NAMALWA (cell line): ENCODE measurements at places on chromosomes 12 and 14.
A peak's percentile ranks its signal among the peaks of the same experiment; 100 is the strongest.

DNA sequence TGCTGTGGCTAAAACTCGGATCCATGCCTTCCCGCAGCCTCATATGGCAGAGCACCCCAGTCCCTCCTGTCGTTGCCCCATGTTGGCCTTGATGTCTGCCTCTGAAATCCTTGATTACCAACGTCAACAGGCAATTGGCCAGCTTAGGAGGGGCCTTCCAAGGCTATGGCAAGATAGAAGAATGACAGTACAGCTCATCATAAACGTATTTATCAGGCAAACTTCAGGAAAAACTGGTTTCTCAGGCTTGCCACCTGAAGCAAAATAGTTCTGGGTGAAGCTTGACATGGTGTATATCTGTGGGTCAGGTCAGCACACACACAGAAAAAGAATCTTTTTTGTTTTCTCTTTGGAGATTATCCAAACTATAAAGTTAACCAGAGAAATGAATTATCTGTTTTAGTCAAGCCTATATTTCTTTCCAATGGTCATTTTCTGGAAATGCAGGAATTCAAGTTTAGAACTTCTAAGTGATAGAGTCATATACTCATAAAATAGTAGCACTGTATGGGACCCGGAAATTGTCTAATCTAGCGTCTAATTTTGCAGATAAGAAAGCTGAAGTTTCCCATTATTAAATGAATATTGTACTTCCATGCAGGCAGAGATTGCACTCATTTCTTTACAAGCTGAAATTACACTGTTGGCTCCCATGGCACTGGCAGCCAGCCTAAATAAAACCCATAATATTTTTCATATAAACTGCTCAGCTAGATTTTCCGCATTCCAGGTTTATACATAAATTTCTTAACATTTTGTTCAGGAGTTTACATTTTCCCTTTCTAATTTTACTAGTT, 24.4 kb upstream of the DUSP16 start:
- DNase-seq, result no peak

DNA sequence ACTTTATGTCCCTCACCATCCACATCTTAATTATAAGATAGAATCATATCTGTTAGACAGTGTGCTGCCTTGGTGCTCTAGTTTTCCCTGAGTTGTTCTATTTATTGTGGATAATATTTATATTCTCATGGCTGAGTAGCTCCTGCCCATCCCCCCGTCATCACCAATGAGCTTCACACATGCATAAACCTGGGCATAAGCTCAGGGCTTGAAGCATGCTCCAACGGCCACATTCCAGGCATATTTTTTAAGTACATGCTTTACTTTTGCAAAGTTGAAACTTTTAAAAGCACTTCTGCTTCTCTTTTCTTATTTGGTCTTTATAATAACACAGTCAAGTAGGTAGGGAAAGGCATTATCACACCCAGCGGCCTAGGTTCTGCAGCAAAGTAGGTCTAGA, 3.4 kb upstream of the FBXO34 start:
- no peak for DNase-seq

DNA sequence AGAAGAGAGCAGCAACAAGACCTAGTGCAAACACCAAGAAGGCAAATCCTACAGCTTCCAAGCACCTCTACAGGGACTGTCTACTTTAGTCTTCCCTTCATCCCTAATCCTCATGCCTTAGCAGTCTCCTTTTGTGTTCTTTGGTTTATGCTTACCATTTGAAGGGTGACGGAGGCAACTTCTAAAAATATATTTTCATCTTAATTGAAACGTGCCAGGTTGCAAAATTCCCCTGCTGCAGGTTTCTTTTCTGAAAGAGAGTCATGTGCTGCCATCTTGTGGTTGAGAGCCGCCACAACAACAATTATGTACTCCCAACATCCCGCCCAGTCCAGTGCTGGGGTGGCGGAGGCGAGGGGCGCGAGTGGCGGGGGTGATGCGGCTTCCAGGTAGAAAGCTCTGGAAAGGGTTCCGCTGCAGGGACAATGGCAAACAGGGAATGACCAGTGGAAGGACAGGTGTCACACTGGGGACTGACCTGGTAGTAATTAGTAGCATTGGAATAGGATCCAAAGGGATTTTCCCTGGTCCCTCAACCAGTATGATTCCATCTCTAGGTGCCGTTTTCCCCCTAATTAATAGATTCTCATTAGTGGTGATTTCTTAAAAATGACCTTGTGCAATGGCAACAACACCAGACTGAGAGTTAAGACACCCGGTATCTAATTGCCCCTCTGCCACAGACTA, 80.3 kb upstream of the GNG2 start:
- peak; percentile 72 for DNase-seq

DNA sequence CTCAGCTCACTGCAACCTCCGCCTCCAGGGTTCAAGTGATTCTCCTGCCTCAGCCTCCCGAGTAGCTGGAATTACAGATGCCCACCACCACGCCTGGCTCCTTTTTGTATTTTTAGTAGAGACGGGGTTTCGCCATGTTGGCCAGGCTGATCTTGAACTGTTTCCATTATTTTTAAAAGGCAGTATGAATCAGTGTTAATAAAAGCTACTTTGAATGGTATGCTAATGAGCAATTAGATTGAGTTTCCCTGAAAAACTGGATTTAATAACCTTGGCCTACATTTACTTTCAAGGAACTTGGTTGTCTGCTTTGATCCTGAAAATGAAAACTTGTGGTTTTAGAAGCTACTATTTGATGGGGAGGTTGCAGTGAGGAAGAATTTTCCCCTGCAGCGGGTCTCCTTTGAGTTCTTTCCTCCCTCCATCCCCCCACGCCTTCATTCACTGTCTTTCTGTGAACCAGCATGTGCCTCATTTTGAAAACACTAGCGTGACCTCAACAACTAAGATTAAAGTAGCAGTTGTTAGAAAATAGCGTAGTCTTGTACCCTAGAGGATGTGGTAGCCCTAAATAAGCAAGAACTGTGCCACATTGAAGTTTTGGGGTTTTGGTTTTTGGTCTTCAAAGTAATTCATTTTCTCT, 17.8 kb upstream of the RPS6KA5 start:
- no peak for DNase-seq

DNA sequence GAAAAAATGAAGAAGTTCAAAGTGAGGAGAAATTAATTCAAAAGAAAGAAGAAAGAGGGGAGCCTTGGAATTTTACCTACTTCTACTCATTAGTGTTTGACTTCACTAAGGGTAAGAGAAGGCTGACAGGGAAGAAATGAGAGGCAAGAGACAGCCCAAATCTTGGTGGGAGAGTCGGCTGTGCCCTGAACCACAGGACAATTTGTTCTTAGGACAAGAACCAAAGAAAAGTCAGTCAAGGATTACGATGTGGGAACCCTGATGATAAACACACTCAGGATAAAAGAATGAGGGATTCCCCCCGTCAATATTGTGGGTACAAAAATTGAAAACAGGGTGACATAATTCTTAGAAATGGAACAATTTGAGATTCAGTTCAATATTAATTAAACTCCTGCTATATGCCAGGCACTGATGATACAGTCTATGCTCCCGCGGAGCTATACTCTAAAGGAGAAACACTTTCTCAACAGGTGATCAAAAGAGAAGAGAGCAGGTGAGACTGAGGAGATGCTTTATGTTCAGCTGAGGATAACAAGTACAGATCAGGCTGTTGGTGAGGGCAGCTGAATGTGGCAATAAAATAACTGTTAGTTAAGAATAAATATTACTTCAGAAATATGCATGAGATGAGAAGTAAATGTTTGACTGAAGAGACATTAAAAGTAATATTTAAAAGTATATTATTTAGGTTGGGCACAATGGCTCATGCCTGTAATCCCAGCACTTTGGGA, 175.4 kb downstream of the SLC25A21 start:
- no peak for DNase-seq

DNA sequence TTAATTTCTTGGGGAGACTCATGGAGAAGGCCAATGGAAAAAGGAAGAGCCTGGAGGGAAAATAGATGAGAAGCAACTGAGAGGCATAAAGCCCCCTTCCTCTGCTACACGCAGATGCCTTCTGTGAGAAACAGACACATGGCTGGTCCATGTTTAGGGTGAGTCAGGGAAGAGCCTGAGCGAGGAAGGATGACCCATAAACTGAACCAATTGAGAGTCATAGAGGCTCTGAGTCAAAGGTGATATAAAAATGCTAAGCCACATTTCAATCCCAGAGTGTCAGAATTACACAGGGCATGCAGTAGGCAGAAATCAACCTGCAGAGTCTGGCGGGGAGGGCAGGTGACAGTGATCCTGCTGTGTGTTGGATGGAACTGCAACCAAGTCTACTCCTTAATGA, 30.1 kb upstream of the NEDD1 start:
- DNase-seq, result no peak

GRCh38 chr12:131166717-131167116, 213.0 kb downstream of the ADGRD1 start:
- DNase-seq, result no peak

DNA sequence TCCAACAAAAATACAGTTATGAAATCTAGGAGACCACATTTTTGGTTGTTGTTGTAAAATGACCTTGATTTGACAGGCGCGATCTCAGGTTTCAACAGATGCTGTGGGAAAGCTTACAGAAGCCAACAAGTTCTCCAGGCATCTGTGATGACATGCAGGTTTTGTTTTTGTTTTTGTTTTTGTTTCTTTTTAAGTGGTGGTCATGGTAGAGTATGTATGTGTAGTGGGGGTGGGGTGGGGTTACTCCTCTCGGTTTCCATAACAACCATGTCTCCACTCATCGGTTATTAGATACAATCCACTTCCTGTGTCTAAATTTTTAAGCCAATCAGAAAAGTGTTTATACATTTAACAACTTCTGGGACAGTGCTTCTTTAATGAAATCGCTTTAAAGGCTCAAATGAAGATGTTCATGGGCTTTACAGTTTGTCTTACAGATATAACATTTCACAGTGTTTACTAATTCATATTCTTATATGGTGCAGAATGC, 199.9 kb upstream of the FOXN3 start:
- peak; percentile 13 for DNase-seq

DNA sequence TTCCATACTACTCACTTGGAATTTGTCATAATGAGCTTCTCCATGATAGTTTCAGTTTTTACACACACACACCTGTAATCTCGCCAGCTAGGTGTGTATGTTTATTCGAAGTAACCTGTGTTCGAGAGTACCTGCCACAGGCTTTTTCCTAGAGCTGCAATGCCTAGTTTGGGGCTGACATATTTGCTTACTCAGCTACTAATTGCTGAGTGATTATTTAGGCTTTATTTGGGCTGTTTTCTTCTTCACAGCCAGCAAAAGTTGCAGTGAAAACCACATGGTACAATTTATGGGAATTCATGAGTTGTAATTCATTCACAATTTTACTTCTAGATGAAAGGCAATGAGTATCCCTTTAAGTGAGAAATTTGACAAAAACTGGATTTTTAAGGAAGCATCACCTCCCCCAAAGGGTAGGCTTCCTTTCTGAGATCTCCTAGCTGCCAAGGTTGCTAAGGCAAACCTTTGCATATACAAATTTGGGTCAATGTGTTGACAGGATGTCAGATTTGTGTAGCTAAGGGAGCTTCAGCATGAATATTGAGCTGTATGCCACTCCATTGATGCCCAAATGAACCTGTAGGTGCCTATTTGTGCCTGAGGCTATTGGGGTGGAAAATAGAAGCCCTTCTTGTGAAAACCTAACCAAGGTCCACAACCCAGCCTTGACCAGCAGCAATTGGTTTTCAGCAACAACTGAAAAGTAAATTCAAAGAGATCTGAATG, 108.7 kb upstream of the OTX2 start:
- no peak for DNase-seq

- no peak for DNase-seq
Measured at GRCh38 chr14:100755649-100756048, 29.0 kb downstream of the DLK1 start.

DNA sequence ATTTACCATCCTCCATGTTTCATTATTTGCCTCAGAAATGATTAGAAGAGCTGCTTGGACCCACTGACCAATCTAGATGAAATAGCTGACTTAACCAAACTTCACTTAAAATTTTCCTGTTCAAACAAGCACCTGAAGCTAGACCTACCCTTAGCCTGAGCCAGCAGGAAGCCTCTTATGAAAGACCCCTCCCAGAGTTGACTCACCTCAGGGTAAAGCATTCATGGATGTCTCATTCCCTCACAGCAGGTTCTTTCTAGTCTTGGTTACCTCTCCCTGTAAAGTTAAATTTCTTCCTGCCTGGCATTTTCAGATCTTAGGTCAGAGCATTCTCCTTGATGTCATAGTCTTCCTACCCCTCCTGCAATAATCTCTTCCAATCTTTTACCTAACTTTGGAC, 1209.8 kb downstream of the FLRT2 start:
- no peak for DNase-seq
